Regular cardiac myocyte (primary cell): ENCODE measurements at places on chromosomes 2 and 18. TPM values are rescaled to one million over a fixed set of nuclear protein-coding genes. Genes with fewer than 3 reads are reported as not detected.

LIMS4 gene
- total RNA-seq: 8.1 and 14.1 TPM in 2 replicates

NAT8 gene
- total RNA-seq: not detected in 2 replicates

ANKRD30BL gene
- total RNA-seq: not detected in 2 replicates

TEX44 gene
- total RNA-seq: not detected in 2 replicates

TDRD15 gene
- total RNA-seq: not detected in 2 replicates

LGALSL gene
- total RNA-seq: 3.1 and 6.2 TPM in 2 replicates

MRPL19 gene
- total RNA-seq: 35.0 and 49.1 TPM in 2 replicates

NCKAP5 gene
- 5.0 and 9.9 TPM in 2 replicates for total RNA-seq

POTEF gene
- not detected in 2 replicates for total RNA-seq

LIMS2 gene
- 2.7 and 4.8 TPM in 2 replicates for total RNA-seq

ARHGAP15 gene
- total RNA-seq: not detected in 2 replicates

AQP12B gene
- total RNA-seq: not detected in 2 replicates

COL6A3 gene
- 664 and 1,543 TPM in 2 replicates for total RNA-seq

RBMS1 gene
- 77.5 and 84.0 TPM in 2 replicates for total RNA-seq

FBXO36 gene
- total RNA-seq: 1.5 and 2.3 TPM in 2 replicates

CDH2 gene
- 166 and 194 TPM in 2 replicates for total RNA-seq

LRATD1 gene
- total RNA-seq: under 0.01 TPM in 2 replicates

MXD1 gene
- total RNA-seq: 5.0 and 6.5 TPM in 2 replicates

SERPINB13 gene
- total RNA-seq: not detected in 2 replicates

COLEC11 gene
- 1.2 and 6.2 TPM in 2 replicates for total RNA-seq

ACKR3 gene
- total RNA-seq: 0.58 and 5.4 TPM in 2 replicates

ARHGAP25 gene
- 3.4 and 5.6 TPM in 2 replicates for total RNA-seq

KCNS3 gene
- 1.4 and 3.6 TPM in 2 replicates for total RNA-seq

PGAP1 gene
- 5.2 and 11.0 TPM in 2 replicates for total RNA-seq

LONRF2 gene
- total RNA-seq: under 0.01 and 0.19 TPM in 2 replicates

ZNF519 gene
- 2.9 and 3.9 TPM in 2 replicates for total RNA-seq

STPG4 gene
- under 0.01 and 0.56 TPM in 2 replicates for total RNA-seq

RGPD6 gene
- total RNA-seq: 39.5 and 40.5 TPM in 2 replicates

GALR1 gene
- not detected in 2 replicates for total RNA-seq

METTL5 gene
- 35.2 and 49.1 TPM in 2 replicates for total RNA-seq

GEN1 gene
- total RNA-seq: 8.5 and 17.8 TPM in 2 replicates

IL1B gene
- 150 and 229 TPM in 2 replicates for total RNA-seq
